Cerebellar nuclear complex (tissue), 1 donor: ENCODE measurements at places on chromosomes 7 and 10.

DNA sequence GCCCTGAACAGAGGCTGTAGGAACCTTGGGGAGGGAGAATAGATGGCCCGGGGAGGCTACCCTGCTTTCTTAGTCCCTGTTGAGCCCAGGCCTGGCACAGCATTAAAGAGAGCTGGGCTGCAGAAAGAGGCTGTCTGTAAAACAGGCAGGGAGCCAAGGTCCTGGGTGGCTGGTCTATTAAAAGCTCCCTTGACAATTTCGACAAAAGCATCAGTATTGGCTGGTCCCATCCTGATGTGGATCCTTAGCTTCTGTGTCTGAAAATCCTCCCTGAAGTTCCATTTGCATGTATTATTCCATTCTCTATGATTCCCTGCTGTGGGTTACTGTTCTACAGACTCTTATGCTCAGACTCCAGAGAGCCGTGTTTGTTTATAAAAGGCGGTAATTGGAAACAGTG lies 158.5 kb downstream of the GALNT17 start:
- no peak for DNase-seq

DNA sequence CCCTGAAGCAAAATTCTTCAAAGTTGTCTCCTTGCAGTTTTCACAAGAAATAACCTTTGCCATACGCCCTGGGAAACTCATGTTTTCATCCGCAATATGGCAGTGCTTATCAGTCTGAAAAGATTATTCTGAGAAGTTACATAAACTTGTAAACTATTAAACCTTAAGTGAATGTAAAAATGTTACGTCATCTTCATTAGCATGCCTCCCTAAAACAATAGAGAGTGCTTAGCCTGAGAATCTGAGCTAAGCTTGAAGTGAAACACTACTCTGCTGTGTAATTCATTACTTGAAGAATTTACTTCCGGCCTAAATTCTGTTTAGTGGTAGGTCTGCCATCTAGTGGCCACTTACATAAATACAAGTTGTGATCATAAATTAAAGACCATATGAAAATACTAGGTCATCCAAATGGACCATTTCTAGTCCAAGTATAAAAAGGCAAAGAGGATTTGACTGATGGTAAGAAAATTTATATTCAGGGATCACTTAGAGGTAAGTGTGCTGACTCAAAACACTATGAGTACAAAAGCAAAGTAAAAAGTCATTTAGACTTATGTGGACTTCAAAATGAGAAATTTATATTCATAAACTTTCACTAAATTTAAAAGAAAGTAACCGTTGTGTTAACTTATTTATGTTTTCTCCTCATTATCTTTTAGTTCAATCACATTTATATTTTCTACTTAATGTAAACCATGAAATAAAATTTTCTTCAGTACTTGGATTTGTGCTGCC lies 745.1 kb upstream of the LRRTM3 start:
- DNase-seq: no peak

DNA sequence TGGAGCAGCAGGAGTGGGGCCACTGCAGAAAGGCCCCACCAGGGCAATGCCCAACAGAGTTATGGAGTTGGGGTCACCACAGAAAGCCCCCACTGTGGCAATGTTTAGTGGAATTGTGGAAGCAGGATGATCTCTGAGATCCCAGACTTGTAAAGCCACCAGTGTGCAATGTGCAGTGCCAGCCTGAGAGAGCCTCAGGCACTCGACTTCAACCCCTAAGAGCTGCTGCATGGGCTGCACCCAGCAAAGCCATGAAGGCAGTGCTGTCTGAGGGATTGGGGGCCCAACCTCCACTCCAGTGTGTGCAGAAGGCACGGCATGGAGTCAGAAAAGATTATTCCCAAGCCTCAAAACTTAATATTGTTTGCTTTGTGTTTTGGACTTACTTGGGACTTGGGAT lies 20.4 kb downstream of the SAMD9 start:
- DNase-seq: no peak

GRCh38 chr7:50793120-50793946 lies 10.6 kb upstream of the GRB10 start:
- no peak for DNase-seq

DNA sequence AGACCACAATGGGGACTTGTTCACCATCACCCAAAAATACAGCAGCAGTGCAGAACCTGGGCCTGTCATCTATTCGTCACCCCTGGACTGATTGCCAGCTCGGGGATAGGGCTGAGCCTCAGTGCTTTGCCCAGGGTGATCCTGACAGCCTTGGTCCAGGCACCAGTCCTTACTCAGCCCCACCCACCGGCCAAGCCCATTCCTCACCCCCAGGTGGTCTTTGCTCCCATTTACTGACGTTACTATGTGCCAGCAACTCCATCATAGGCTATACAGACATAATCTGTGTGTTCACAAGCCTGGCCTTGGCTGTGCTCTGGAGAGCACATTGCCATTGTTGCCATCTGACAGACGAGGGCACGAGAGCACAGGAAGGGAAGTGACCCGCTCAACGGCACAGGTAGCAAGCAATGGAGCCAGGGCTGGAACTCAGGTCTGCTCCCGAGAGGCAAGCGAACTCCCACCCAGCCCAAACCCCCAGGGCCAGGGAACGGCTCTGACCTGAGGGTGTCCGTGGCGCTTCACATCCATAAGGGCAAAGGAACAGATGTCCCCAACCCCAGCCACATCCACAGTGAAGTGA lies 6.8 kb downstream of the ATG9B start:
- no peak for DNase-seq
